ENCODE measurements at places on chromosomes 1 and 21.

GRCh38 chr1:164640686-164641352 lies 81.8 kb downstream of the PBX1 start:
- no peak for DNase-seq

DNA sequence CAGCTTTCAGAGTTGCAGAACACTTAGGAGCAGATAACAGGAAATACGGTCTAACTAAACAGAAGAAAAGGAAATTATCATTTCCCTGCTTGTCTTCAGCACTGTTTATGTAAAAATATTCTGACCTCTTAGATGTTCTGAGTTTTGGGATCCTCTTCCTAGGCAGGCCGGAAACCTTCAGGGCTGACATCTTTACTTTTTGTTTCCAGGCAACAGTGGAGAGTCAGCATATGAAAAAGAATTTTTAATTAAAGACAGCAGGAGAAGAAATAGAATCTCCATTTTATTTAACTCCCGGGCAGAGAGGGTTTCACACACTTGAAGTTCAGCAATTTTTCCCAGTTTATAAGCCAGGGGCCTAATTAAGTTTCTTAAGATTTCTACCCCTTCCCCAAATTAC lies 5.1 kb upstream of the RIPPLY3 start:
- no peak for DNase-seq

- no peak for DNase-seq
These were observed 103.6 kb upstream of the BARHL2 start for GRCh38 chr1:90820745-90821144.

- DNase-seq = no peak
These were observed 530 bp upstream of the TIPRL start for GRCh38 chr1:168178227-168178637.

DNA sequence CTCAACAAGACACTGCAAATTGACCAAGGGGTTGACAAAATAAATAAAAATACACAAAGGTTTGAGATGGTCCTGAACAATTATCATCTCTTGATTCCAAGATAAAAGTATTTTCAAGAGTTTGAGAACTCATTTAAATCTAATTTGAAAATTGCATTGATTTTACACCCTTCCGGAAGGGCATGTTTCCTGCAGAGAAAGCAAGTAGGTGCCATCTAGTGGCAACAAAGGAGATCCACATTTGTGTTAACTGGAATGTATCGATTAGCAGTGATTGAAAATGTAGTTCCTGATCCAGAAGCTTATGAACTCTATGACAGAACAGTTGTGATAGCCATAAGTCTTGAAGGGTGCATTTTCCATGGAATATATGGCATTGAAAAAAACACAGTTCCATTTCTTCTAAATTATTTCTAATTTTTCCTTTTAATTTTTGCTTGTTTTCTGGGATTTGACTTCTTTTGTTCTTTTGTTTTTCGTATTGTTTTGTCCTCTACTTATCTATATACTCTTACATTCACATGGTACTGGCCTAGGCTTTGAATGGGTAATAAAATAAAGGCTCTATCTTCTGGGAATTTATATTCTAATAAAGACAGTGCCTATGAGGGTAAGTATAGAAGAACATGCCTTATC lies 143.7 kb downstream of the DNM3 start:
- DNase-seq = no peak
